AG04450 (cell line): ENCODE measurements at places on chromosomes 6 and 20.

GRCh38 chr20:5267092-5267491 is 49.7 kb downstream of the PROKR2 start:
- no peak for DNase-seq

GRCh38 chr6:21214738-21215448 is 378.7 kb upstream of the SOX4 start:
- DNase-seq = no peak

GRCh38 chr6:73666393-73666792 is 12.6 kb upstream of the SLC17A5 start:
- no peak for DNase-seq

- DNase-seq = no peak
These were observed 54.4 kb downstream of the MTHFD1L start for GRCh38 chr6:150919938-150920337.

DNA sequence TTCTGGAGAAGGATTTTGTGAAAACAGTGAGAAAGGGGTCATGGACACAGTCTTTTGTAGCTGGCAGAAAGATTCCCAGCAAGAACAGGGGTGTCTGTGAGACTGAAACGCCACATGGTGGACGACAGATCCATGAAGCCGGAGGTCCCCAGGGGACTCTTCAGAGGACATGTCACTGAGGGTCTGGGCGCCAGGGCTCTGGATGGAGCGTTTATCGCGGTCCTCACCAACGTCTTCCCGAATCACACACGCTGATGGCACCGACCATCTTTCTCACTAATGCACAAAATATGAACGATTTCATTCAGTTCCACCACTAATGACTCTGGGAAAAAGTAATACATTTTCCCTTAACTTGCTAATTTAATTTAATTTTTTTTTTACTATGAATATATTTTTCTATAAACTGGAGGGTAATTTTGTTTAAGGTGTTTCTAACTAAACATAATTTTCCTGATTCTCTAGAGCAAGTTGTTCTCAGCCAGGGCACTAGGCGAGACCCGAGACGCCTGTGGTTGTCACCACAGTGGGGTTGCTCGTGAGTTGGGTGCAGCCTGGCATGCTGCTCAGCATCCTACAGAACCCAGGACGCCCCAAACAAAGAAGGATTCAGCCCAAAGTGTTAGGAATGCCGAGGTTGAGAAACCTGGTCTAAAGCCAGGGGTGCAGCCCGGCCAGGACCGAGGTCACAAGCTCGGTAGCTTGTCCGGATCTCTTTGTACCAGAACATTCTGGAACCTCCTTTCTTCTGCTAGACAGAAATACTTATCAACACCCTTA is 306.2 kb downstream of the TAF4 start:
- DNase-seq = no peak

- DNase-seq = no peak
These were observed 6.3 kb upstream of the FAM210B start for GRCh38 chr20:56352345-56353055.

GRCh38 chr6:39314273-39314795 is at the start of gene KCNK17:
Gene KCNK17, minus strand, starts transcription at chr6:39314419. Its CDS starts 99 bp downstream, at chr6:39314320.
- no peak for DNase-seq

DNA sequence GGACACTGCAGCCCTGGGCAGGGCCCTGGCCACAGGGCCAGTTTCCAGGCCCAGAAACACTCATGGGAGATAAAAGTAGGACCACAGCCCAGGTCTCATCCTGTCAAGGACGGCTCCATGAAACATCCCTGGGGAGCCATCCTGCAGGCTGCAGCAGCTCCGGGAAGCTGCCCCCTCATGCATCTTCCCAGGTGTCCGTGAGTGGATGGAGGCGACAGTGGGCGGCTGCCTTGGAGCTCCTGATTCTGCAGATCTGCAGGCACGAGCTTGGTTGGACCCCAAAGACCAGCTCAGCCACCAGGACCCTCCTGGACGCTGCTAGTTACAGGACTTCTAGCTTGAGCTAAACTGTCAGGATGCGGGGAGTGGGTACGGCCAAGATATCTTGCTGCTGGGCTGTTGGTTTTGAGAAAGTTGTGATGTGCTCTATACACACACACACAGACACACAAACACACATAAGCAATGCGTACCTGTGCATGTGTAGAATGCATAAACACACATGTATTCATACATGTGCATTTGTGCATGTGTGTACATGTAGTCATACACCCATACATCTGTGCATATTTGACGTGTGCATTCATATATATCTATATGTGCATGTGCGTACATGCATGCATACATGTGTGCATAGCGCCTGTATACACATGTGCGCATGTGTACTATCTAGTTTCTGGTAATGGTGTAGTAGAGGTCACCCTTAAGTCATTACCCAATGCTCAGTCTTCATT is 297.8 kb downstream of the TAF4 start:
- no peak for DNase-seq

DNA sequence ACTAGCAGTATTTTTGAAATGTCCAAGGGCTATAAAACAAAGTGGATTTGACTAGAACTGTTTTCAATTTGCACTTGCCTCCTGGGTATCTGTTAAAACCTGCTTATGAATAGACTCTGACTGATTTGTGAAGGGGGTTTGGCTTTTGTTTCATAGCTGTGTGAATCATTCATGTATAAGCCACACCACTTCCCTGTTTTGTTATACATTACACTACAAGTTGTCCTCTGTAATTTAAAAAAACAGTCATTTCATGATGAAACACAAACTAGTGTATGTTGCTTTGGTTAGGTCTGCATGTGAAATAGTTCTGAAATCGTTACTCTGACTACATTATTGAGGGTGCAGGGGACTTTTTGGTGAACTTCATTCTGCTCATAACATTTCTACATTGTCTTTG is 121.7 kb downstream of the NKAIN2 start:
- DNase-seq = no peak

GRCh38 chr6:140379919-140380318 is 1005.5 kb upstream of the CITED2 start:
- DNase-seq = peak; percentile 72

DNA sequence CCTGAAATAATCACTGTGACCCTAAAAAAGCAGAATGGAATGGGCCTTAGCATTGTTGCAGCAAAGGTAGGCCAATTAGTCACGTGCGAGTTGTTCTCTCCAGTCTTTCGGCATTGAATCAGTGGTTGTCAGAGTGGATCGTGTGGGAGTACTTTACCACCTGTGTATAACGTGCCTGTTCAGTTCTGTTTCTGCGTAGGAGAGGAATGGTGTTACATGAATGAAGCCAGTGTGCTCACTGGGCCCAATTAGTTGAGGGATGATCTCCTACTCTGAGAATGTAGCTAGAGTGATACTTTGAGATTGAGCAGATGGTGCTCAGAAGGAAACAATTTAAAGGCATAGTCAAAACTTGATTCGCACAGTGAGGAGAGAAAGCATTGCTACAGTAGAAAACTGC is 72.4 kb upstream of the KIF25 start:
- peak; percentile 26 for DNase-seq

DNA sequence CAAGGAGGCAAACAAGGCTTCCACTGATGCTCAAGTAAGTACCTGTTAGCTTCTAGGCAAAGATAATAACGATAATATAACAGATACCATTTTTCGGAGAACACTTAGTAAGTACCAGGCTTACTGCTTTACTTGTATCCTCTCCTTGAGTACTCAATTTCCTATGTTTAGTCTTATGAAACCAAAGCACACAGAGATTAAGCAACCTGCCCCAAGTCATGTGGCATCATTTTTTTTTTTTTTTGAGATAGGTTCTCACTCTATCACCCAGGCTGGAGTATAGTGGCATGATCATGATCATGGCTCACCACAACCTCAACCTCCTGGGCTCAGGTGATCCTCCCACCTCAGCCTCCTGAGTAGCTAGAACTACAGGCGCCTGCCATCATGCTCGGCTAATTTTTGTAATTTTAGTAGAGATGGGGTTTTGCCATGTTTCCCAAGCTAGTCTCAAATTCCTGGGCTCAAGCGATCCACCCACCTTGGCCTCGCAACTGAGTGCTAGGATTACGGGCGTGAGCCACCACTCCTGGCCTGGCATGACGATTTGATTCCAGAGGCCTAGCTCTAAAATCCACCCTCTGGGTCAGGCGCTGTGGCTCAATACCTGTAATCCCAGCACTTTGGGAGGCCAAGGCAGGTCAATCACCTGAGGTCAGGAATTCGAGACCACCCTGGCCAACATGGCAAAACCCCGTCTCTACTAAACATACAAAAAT is 14.0 kb downstream of the SPAG4 start:
- DNase-seq = no peak

DNA sequence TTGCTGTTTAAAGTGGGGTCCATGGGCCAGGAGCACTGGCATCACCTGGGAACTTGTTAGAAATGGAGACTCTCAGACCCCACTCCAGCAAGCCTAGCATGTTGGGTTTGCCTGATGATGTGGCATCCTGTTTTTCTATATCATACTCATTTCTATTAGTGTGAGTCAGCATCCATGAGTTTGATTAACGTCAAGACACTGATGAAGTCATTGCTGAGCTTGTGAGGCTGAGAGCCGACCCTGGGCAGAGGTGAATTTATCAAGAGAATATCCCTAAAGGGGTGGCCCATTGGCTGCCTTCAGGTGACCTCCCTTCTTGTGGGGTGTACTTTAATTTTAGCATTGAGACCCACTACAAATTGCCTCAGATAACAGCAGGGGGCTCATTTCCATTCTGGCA is 43.4 kb upstream of the RNF144B start:
- peak; percentile 55 for DNase-seq

- DNase-seq = no peak
These were observed 43.8 kb downstream of the CEP57L1 start for GRCh38 chr6:109139109-109139508.

GRCh38 chr6:56835612-56836011 is 119.3 kb upstream of the BEND6 start:
- DNase-seq = no peak
